Forelimb muscle (tissue), 1 donor: ENCODE measurements at places on chromosomes 11 and 22.

- DNase-seq = no peak
Observed at GRCh38 chr11:33005175-33005574, 10.5 kb upstream of the DEPDC7 start.

DNA sequence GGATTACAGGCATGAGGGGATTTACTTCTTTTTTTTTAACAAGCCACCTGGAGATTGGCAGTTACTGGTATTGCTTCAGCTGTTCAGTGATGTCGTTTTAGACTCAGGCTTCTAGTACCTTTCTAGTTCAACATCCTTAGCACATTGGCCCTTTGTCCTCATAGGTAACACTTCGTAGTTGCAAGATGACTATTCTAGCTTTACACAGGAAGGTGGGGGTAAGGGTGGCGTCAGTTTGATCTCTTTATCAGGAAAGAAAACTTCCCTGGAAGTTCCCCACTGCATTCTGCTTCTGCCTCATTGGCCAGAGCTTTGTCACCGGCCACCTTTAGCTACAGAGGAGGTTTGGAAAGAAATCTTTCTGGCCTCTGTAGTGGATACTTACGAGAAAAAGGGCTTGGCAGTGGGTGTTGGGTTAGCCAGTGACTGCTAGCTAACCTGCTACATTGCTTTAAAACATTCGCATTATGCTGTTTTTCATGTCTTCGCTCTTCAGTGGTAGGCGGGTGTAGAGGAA is 40.7 kb downstream of the SFI1 start:
- no peak for DNase-seq

DNA sequence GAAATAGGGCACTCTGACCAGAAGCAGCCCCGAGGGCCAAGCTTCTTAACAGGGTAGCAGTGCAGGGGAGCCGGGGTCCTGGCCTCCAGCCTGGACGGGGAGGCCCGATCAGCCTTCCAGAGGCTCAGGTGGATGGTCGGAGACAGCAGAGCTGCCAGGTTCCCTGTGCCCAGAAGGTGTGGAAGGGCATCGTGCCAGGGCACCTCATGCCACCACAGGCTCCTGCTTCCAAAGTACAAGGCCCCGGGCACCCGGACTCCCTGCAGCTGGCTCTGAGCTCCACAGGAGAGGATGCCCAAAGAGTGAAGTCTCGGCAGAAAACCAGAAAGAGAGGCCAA is 14.3 kb downstream of the EHD1 start:
- no peak for DNase-seq

DNA sequence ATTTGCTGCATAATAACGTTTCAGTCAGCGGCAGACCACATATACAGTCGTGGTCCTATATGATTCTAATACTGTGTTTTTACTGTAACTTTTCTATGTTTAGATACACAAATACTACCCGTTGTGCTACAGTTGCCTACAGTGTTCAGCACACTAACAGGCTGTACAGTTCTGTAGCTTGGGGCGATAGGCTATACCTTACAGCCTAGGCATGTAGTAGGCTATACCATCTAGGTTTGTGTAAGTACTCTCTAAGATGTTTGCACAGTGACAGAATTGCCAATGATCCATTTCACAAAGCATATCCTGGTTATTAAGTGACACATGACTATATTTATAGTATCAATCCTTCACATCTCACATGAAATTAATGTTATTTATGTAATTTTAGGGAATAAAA is 78.2 kb downstream of the YAP1 start:
- DNase-seq = no peak

DNA sequence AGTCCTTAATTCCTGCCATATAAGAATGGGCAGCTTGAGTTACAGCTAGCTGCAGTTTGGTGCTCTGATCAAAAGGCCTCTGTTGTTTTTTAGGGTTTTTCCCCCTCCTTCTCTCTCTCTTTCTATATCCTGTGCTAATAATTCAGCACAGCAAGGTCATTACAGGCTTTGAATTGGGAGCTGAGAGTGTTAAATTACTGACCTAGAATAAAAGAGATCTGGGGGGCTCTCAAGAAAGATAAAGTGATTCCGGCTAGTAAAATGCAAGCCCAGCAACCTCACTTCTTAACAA is 84.9 kb downstream of the CSTPP1 start:
- DNase-seq = no peak

- no peak for DNase-seq
Observed at GRCh38 chr11:76095891-76096290, 110.4 kb downstream of the WNT11 start.

DNA sequence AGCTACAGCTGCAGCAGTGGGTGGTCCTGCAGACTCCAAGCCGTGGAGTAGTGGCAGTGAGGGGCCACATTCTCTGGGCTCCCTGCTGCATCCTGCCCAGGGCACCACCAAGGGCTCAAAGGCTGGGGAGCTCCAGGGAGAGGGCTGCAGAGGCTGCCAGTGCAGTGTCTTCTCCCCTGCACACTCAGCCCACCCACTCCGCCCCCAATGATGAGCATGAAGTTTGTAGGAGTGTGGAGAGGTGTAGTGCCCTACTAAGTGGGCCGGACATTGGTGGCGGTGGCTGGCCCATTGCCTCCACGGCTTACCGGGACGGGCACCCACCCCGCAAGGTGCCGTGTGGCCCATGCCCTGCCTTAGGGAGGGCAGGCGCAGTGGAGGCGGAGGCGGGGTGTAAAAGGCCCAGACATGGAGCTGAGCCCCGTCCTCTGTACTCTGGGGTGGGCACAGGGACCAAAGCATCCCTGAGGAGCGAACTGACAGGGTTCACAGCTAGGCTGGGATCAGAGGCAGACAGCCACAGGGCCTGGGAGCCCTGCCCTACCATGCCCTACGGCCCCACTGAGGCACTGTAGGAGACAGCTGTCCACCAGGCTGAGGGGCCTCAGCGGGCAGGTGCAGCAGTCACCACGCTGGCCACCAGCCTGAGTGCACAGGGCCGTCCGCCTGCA is 18.9 kb downstream of the ARVCF start:
- DNase-seq = no peak

DNA sequence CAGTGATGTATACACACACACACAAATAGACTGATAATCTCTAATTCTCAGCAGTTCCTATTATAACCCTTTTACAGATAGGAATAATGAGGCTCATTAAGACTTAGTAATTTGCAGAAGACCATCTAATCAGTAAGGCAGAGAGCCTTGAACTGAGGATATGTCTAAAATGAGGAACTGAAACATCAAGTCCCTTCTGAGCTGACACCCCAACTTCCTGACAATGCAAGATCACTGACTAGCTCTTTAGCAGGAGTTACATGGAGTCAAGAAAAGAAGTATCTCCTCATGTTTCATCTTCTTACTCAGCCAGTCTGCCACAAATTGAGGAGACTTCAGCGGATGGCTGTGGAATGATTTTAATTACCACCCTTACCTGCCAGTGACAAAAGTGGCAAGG is 193.0 kb downstream of the MSANTD4 start:
- DNase-seq = no peak

GRCh38 chr11:17063171-17064002 is 14.1 kb downstream of the RPS13 start:
- no peak for DNase-seq

DNA sequence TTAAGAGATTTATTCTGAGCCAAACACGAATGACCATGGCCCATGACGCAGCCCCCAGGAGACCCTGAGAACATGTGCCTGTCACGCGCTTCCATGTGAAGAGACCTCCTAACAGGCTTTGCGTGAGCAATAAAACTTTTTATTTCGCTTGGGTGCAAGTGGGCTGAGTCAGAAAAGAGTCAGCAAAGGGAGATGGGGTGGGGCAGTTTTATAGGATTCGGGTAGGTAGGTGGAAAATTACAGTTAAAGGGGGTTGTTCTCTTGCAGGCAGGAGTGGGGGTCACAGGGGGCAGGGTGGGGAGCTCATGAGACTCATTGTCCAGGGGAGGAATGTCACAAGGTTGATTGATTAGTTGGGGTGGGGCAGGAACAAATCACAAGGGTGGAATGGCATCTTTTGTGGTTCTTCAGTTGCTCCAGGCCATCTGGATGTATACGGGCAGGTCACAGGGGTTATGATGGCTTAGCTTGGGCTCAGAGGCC is 77.2 kb upstream of the FTH1 start:
- no peak for DNase-seq

- no peak for DNase-seq
Observed at GRCh38 chr11:79506734-79507344, 66.0 kb upstream of the TENM4 start.

GRCh38 chr11:1529286-1529685 is 42.7 kb upstream of the MOB2 start:
- no peak for DNase-seq

- no peak for DNase-seq
Observed at GRCh38 chr22:45645526-45646414, 25.9 kb upstream of the ATXN10 start.

DNA sequence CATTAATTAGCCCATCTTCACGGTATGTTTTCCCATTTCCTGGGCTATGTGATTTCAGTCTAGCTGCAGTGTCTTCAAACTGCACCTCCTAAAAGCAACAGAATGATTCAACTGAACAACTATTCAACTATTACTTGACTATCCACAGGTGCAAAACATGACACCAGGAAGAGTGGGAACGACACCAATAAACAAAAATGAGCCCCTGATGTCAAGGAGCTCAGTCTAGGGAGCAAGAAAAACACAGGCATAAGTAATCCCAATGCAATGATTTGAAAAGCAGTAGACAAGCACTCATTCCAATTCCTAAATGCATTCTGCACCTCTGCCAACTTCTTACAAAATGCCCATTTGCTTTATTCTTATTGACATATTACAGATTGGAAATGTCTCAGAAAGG is 285.6 kb downstream of the ETS1 start:
- DNase-seq = no peak

DNA sequence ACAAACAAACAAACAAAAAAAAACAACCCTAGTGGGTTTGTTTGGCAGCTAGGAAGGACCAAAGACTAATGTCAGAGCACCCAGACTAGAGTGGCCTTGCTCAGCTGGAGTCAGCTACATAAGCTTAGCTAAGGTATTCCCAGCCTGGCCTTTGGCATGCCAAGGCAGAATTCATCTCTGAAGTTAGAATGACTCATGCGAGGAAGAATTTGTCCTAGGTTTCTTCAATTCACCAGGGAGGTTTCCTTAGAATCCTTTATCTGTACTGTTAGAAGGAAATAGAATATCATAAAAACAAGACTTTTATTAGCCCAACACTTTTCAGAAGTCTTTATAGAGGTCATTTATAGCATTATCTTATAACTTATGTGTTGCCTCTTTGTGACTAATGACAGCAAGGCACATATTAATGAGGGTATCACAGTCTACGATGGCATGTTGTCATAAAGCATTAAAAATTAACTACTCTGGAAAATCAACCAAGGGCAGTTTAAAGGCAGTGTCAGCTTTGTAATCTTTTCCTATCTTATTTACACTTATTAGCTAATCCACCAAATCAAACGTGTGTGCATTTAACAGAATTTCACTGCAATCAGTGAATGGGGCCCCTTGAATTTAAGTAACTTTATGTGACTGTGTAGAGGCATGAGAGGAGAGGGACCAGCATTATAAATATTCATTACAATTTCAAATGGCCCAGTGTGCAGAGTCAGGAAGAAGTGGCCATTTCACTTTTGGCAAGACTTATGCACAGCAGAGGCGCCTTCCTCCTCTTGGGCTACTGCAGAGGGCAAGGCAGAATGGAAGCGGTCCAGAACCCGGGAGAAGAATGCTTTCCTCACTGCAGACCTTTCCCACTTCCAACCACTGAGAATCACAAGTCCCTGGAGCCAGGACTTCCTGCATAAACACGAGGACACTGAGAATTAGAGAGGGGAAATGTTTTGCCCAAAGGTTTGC is 36.3 kb downstream of the SLC5A1 start:
- no peak for DNase-seq

DNA sequence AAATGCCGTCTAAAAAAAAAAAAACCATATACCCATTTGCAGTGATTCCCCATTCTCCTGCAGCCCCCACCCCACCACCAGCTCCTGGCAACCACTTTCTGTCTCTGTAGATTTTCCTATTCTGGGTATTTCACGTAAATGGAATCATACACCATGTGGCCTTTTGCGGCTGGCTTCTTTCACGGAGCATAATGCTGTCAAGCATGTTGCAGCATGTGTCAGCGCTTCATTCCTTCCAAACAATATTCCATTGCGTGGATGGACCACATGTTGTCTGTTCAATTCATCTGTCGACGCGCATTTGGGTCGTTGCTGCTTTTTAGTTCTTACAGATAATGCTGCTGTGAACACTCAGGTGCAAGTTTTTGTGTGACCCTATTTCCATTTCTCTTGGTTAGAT is 14.8 kb upstream of the EMID1 start:
- no peak for DNase-seq

GRCh38 chr22:31449506-31449905 is 40.1 kb downstream of the EIF4ENIF1 start:
- DNase-seq = no peak

DNA sequence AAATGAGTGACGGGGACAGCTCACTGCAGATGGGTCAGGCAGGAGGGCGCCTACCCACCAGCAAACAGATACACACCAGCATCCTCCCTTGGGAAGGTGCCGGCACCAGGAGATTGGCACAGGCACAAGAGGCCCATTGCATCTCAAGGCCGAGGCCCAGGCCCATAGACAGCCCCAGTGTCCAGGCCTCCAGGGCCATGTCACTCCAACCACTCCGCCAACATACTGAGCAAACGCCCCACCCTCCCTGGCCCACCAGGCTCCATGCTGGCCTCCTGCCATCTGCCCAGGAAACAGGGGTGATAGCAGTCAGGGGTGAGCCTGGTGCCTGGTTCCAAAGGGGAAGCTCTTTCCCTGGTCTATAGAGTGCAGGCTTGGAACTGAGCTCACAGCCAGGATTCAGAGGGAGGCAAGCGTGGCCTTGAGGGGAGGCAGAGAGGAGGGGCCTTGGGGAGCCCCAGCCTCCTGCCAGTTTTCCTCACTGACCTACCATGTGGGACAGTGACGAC is 34.7 kb downstream of the PISD start:
- DNase-seq = no peak

DNA sequence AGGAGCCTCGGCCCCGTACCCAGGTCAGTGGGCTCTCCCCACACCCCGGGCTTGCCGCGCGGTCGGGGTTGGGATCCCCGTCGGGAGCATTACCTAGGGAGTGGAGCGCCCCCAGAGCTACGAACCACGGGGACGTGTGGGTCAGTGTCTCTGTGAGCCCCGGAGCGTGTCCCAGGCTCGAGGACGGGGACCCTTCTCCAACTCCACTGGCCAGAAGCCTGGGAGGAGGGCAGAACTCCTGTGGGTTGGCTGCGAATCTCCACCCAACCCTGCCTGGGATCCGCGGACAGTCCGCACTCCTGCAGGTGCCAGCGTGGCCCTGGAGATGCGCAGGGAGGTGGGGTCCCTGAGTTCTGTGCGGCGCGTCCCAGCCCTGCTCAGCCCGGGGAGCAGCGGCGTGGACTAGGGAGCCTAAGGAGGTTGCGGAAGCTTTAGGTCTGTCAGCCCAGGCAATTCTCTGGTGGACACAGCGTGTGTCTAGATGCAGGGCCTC is 346 bp downstream of the PPFIBP2 start:
- DNase-seq = no peak

DNA sequence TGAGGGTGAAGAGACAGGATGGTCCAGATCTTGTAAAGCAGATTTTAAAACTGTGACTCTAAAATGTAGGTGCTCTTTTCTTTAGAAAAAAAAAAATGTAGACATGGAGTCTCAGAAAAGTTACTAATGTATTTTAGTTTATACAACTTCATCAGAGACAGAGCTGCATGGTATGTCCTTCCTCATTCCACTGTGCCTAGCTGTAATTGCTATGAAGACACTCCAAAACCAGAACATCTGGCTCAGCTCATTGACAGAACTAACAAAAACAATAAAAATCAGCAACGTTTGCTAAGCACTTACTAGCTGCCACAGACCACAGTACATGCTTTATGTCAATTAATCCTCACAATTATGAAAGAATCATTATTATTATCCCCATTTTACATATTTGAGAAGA is 160.7 kb downstream of the BARX2 start:
- DNase-seq = no peak
